ENCODE measurements at places on chromosomes 1 and 21. TPM values are rescaled to one million over a fixed set of nuclear protein-coding genes. Genes with fewer than 3 reads are reported as not detected.

The CD244 gene
- total RNA-seq: not detected

The TMEM167B gene
- 32.1 TPM for total RNA-seq

The F5 gene
- total RNA-seq: 0.05 TPM

The FOXE3 gene
- not detected for total RNA-seq

The SCP2 gene
- total RNA-seq: 223 TPM

The NES gene
- total RNA-seq: 1.0 TPM

The FCGR3A gene
- total RNA-seq: not detected

The FCRL4 gene
- total RNA-seq: not detected

The AMIGO1 gene
- 4.1 TPM for total RNA-seq

The BRDT gene
- not detected for total RNA-seq

The ANKRD35 gene
- 0.10 TPM for total RNA-seq

The PRUNE1 gene
- total RNA-seq: 21.6 TPM

The OR6K3 gene
- not detected for total RNA-seq

The SMPDL3B gene
- 17.9 TPM for total RNA-seq

The SAMSN1 gene
- total RNA-seq: 0.35 TPM

The TEKT2 gene
- total RNA-seq: 0.35 TPM

The AMPD1 gene
- total RNA-seq: not detected

The CRYBG2 gene
- total RNA-seq: 7.1 TPM

The ANGPTL3 gene
- not detected for total RNA-seq

The CASZ1 gene
- 7.8 TPM for total RNA-seq

The TFF2 gene
- total RNA-seq: not detected

The TRIM67 gene
- total RNA-seq: 0.10 TPM

The CCDC181 gene
- 3.8 TPM for total RNA-seq

The AK5 gene
- 27.4 TPM for total RNA-seq

The CR1L gene
- not detected for total RNA-seq

The OR2L13 gene
- total RNA-seq: not detected

The DIRAS3 gene
- 0.17 TPM for total RNA-seq

The ADAMTS5 gene
- 12.5 TPM for total RNA-seq

The BLACAT1 gene
- total RNA-seq: 1.0 TPM

The CFAP126 gene
- total RNA-seq: not detected

The HSPA13 gene
- total RNA-seq: 33.1 TPM

The CD2 gene
- total RNA-seq: not detected

The L1TD1 gene
- total RNA-seq: under 0.01 TPM

The AADACL3 gene
- total RNA-seq: not detected

The CNR2 gene
- not detected for total RNA-seq

The NCAM2 gene
- total RNA-seq: 0.10 TPM

The TAS1R1 gene
- total RNA-seq: not detected

The CD1D gene
- total RNA-seq: 1.4 TPM

The FCRL1 gene
- total RNA-seq: not detected

The HES3 gene
- total RNA-seq: not detected

The SYDE2 gene
- total RNA-seq: 9.7 TPM

The OR2T11 gene
- total RNA-seq: not detected

The EVI5 gene
- total RNA-seq: 45.0 TPM

The F3 gene
- total RNA-seq: 118 TPM

The MX1 gene
- 60.8 TPM for total RNA-seq

The PTPRU gene
- 25.7 TPM for total RNA-seq

The NEK2 gene
- total RNA-seq: 15.1 TPM

The CNIH3 gene
- total RNA-seq: 2.5 TPM

The ATP5PF gene
- 120 TPM for total RNA-seq

The FOXO6 gene
- total RNA-seq: not detected

The TGFB2 gene
- 47.4 TPM for total RNA-seq

Data from renal cortical epithelial cell (primary cell).